ENCODE measurements at places on chromosomes 4 and X.

GRCh38 chrX:154749856-154750255 lies 1.0 kb downstream of the GAB3 start:
- DNase-seq: no peak

DNA sequence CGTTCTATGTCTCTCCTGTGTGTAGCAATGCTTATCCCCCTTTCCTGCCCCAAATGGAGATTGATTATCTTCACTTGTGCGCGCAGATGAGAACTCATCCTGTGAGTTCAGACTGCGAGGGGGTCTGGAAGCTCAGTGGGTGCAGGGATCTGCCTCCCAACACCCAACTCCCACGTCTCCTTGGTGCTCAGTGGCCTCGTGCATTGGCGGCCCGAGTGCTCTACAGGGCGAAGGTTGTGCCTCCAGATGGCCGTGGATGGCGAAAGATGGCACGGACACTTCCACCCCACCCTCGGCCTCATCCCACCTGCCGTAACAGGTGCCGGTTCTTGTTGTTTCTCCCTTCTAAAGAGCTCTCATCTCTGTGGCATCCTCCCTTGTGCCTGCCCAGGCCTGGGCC lies 45.1 kb upstream of the SORCS2 start:
- DNase-seq: no peak

DNA sequence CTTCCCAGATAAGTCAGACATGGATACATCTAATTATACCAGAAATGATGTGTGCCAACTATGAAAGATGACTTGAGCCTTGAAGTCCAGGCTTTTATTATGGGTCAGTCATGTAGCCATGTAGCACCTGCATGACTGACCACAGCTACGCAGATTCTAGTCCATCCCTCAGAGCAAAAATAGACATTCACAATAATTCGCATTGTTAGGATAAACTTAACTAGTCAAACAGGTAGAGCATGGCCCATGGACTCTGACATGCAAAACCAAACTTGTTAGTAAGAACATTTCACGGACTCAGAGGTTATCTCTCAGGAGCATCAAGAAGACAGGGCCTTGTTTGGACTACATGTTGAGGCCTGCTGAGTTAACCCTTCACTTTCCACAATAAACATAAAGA lies 132.6 kb downstream of the PWWP3B start:
- DNase-seq: no peak

GRCh38 chrX:13377550-13377934 lies 57.7 kb upstream of the ATXN3L start:
- peak; percentile 95 for DNase-seq

DNA sequence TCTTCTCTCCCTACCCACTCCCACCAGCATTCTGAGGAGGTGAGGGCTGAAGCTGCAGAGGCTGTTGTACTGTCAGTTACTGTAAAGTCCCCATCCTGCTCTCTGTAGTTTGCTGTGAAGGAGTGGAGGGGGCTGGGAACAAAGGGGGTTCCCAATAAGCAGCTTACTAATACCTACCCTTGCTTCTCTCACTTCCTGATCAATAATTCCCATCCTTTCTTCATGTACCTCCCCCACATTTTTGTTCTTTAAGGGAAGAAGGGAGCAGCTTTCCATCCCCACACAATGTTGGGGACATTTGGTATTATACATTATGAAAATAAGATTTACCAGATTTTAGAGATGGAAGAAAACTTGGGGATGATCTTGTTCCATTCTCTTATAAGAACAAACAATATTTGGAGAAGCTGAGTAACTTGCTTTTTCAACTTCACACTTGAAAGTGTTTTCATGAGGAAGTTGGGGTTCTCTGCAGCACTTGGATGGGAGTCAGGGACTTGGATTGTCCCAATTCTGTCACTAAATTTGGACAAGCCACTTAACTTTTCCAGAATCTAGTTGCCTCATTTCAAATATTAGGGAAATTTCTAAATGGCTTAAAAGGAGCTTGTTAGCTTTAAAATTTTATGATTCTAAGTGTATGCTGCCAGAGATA lies 5.4 kb downstream of the TBC1D1 start:
- no peak for DNase-seq

DNA sequence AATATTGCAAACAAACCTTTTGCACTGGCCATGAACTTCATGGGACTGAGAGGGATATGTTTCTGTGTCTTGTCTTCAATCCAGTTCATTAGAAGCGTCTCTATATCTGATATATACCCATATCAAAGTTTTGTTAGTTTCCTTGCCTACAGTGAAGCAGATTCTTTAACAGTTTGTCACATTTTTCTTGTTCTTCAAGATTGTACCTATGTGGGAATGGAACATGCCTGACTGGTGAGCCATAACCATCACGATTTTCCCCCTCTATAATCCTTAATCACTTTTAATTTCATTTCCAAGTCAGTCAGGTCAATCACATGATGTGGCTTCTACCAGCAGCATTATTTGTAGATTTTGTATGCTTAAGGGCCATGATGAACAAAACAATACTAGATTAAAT lies 197.1 kb upstream of the PDE5A start:
- DNase-seq: no peak

DNA sequence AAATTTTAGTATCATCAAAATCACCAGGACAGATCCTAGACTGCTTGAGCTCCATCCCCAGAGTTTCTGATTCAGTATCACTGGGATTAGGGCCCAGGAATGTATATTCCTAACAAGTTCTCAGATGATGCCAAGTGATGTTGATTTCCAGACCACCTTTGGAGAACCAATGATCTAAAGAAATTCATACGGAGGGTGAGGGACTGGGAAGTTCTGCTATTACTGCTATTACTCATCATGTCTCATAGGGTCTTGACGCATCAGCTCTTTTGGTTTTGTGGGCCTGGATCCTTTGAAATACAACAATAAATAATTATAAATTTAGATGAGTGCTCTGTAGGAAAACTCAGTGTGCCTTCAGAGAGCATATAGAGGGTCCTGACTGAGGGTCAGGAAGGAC lies 59.8 kb upstream of the LGI2 start:
- no peak for DNase-seq

DNA sequence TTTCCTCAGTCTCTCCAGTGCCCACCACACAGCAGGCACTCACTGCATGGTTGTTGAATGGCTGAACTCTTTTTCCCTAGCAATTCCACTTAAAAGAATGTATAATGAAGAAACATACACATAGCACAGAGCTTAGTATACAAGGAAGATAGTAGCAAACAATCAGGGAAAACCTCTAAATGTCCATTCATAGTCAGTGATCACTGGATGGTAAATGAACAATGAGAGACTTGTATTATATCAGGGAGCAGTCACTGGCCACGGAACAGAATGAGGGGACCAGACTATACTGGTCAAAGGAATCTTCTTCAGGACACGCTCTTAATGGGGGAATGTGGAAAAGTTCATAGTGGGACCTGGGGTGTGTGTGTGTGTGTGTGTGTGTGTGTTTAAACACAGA lies 43.6 kb upstream of the FAM156A start:
- DNase-seq: no peak

GRCh38 chr4:2478229-2478628 lies 9.3 kb downstream of the RNF4 start:
- DNase-seq: no peak

DNA sequence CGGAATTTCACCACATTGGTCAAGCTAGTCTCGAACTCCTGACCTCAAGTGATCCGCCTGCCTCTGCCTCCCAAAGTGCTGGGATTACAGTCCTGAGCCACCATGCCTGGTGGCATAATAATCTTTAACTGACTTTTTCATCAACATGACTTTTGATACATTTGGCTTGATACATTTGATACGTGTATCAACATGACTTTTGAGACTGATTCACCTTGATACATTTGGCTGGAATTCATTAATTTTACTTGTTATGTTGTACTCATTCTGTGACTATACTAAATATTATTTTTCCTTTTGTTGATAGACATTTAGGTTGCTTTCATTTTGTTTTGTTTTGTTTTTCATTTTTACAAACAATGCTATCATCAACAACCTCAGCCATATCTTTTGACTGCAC lies 6.3 kb downstream of the TMEM154 start:
- no peak for DNase-seq

DNA sequence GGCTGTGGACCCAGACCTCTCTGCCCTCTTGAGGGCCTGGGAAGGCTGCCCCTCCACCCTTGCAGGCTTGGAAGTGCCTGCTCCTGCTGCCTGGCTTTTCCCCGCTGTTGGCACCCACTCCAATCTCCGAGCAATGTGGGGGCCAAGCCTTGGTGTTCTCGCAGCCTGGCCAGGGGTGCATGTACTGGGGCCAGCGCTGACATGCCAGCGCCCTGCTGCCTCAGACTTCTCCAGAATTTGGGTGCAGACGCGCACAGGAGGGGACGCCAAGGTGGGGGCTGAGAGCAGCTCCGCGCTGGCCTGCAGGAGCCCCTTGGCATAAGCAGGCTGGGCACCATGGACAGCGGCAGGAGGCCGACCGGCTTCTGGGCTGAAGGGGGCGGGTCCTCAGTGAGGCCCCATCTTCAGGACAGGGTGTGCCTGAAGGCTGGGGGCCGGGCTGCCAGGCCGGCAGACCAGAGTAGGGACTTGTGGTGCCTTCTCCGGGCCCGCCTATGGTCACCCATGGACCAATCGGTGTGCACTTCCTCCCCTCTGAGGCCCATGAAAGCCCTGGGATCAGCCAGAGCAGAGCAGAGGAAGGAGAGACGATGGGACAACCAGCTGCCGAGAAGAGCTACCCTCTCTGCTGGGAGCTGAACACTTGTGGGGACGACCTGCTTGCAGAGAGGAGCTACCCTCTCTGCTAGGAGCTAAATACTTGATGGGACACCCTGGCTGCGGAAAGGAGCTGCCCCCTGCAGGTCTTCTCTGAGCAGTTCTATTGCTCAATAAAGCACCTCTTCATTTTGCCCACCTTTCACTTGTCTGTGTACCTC lies 118.3 kb downstream of the DNAAF6 start:
- DNase-seq: peak; percentile 32

DNA sequence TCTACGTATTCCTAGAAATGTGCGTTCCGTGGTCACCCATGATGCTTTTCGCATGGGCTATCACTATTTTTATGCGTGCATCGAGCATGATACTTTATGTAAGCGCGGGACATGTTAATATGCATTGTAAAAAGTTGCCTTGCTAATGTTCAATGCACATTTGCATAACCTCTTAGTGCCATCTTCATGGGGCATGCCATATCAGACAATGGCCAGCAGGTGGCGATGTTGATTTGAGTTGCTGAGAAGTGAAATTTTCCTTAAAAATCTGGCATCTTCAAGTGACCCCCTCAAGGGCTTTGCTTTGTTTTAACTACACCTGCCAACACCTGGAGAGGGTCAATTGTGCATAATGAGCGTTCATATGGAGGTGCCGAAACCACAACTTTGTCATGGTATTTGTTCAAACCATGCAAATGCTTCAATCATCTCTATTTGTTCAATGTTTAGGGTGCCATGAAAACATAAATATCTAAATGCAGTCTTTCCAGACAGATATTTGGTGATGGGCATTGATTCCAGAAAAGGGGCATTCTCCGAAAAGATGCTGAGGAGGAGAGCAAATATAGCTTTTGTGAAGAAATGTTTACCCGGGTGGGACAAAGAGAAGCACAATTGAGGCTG lies 833.9 kb upstream of the PRKX start:
- DNase-seq: peak; percentile 67

GRCh38 chrX:16804923-16805464 lies 18.7 kb downstream of the TXLNG start:
- DNase-seq: no peak

DNA sequence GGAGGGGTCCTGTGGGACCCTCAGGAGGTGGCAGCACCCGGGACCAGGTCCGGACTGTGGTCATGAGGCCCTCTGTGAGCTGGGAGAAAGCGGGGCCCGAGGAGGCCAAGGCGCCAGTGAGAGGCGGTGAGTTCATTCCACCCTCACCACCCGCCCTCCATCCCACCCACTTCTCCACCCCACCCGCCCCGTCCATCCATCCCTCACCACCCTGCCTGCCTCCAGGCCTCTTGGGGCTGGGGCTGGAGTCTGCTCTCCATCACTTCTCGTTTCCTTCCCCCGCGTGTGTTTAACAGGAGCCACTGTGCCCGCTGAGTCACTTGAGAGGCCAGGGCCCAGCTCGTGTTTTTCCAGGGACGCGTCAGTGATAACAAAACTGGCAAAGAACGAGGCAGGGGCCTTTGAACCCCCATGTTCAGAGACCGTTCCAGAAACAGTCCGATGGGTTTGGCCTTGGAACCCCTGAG lies 6.2 kb downstream of the SH3TC1 start:
- no peak for DNase-seq

DNA sequence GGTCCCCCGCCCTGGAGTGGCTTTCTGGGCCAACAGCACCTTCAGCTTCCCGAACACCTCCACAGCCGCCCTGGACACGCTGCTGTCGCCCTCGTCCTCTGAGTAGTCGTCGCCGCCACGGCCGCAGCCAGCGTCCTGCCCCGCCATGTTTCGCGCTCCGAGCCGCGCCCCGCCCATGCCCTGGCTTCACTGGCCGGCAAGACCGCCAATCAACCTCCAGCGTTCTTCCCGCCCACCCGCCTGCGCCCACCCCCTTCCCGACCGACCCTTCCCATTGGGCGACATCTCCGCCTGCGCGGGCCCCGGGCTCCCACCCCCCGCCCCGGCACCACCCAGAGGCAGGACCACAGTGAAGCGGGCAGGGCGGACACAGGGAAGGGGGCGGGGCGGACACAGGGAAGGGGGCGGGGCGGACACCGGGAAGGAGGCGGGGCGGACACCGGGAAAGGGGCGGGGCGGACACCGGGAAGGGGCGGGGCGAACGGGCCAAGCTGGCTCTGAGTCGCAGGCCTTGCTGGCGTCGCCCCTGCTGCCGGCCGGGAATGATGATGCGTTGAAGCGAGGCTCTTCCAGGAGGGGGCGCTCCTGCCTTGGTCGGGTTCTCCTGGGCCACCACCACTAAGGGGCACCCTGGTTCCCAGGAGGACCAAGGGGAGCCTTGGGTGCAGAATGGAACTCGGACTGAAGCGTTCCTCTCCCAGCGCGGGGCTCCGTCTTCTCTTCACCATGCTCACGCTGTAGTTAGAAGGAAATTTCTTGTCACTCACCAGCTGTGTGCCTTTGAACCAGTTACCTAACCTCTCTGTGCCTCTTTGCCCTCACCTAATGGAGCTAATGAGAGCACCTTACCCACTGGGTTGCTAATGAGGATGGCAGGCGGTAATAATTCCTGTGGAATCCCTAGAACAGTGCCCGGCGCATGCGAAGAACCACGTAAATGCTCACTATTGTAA lies at the start of gene HAUS7:
TSS of gene HAUS7 (minus strand) at position 166 of the 953 bp plus-strand sequence. CDS start at position 147, 19 bp downstream.
- peak; percentile 89 for DNase-seq

- peak; percentile 64 for DNase-seq
Measured at GRCh38 chr4:129641179-129641578, 545.2 kb downstream of the C4orf33 start.

DNA sequence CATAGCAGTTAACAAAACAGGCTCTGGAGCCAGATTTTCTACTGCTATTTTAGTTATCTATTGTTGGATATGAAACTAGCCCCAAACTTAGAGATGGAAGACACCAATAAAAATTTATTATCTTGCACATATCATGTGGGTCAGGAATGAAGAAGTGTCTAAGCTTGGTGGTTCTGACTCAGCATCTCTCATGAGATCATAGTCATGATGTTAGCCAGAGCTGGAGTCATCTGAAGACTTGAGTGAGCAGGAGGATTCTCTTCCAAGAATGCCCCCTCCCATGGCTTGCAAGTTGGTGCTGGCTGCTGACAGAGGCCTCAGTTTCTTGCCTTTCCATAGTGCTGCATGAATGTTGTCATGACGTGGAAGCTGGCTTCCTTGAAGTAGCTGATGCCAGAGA lies 68.2 kb upstream of the TAPT1 start:
- DNase-seq: no peak

- peak; percentile 2 for DNase-seq
Measured at GRCh38 chrX:46849933-46850332, 13.1 kb downstream of the RP2 start.

- peak; percentile 22 for DNase-seq
Measured at GRCh38 chr4:109816082-109816442, 500 bp downstream of the GAR1 start.
